ENCODE measurements at places on chromosomes 3 and 15.

DNA sequence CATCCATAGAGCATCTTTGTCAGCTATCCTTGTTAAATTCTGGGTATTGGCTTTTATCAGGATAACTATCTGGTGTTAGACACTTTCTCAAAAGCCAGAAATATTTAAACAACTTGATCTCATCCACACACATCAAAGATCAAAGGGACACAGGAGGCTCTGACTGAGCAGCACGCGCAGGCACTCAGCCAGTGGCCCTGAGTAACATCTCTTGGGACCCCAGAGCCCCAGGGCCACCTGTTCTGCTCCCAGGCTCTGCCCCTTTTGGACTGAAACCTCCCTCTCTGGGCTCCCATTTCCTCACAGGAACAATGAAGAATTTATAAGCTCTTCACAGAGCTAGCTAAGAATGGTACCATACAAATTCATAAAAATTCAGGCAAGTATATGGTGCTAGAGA lies 16.1 kb downstream of the ATP10A start:
- DNase-seq, result no peak

DNA sequence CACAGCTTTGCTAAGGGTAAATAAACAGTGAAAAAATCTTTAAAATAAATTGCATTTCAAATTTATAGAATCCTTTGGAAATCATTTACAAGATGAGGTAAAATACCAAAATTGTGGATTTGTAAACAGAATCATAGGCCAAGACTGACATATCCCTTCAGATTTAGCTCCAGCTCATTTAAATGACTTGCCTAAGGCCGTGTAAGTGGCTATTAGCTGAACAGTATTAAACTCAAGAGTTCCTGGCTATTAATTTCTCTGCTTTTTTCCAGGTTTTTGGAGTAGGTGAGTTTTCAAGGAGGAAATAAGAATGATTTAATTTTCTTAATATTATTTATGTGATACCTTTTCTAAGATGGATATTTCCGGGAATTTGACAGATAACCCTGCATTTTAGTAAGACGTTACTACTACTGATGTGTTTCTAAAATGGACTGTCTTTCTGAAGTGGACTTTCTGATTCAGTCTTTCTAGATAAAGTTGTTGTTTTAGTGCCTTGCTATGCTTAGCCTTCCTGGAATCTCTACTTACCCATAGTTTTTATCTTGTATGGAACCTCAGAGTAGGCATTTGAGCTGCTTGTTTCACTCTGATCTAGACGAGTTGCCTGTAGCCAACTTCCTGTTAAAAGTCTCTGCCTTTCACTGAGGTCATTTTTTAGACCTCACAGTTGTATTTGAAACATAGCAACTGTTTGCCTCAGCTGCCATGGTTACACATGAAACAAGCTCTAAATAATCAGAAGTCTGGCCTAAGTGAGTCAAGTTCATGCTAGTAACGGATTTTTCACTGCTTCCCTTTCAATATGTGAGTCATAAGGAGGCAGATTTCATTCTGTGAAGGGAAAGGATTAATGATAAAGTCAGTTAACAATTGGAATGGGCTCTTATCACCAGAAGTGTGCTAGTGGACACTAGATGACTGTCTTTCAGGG lies 127.0 kb downstream of the KLHL25 start:
- no peak for DNase-seq

GRCh38 chr3:40173227-40173721 lies 136.2 kb upstream of the EIF1B start:
- no peak for DNase-seq

DNA sequence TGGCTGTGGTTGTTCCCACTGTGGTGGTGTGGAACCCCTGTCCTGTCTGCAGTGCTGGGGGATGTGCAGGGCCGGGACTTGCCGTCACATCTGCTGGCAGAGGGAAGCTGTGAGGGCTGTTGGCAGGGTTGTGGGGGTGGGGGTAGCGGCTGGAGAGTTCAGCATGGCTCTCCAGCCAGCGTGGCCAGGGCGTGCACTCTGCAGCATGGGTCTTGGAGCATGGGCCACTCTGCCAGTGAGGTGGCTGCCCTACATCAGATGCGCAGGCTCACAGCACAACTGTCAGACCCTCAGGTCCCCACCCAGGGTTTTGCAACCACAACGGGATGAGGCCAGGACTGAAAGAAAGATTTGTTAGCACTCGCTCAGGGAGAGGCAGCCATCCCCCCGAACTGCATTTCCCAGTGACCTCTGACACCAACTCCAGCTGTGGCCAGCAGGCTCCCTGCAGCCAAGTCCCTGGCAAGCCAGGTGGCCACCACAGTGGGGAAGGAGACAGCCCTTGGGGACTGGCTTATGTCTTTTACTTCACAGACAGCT lies 237.7 kb upstream of the LYSMD4 start:
- no peak for DNase-seq

GRCh38 chr3:101042996-101043686 lies 49.9 kb upstream of the ABI3BP start:
- no peak for DNase-seq

DNA sequence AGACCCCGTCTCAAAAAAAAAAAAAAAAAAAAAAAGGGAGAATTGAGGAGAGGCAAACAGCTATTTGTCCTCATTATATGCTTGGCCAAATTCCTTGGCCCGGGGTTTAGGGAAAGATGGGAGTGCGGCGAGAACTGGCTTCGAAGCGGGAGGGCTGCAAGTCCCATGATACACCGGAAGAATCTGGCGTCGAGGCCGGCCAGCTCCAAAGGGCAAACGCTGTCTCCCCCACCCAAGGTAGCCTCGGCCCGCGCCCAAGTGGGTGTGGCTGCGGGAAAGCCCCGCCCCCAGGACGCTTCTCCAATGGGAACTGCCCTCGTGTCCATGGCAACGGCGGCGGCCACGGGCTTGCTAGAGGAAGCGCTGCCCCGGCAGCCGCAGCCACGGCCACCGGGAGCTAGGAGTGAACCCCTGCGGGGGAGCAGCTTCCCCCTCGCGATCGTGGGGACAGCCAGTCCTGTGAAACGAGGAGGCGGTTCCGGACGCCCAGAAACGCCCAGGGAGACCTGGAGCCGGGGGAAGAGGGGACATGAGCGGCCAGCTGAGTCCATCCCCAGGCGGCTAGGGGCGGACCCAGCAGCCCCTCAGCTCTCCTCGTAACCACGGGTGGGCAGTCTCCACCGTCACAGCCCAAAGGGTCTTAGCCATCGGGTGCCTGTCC lies at the start of gene TTLL13:
TTLL13 (plus strand) TSS at position 354 of the 661 bp plus-strand sequence. CDS start 1,075 bp downstream, outside the sequence.
- DNase-seq, result peak; percentile 27

DNA sequence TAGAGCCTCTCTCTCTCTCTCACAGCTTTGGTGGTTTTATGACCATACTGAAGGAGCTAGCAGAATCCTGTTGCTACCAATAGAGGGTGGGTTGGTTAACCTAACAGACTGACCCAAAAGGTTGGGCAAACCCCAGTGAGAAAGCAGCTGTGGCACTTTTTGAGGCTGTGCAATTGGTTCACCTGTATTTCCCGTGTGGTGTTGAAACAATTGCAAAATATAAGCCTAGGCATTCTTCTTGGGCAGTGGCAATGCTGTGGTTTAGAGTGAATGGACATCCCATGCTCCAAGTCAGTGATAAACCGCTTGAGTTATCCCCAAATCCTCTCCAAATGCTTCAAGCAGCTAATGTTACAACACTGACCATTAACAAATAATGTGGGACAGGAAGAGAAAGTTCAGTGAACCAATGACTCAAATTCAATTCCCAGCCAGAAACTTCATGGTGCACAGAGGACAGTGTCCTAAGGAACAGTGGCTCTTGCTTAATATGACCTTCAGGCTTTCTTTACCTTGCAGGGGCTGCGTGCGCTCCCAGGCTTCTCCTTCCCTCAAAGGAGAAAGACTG lies 261.9 kb upstream of the ICE2 start:
- DNase-seq, result no peak

- DNase-seq, result no peak
These were observed 377.0 kb downstream of the FOXP1 start for GRCh38 chr3:71206305-71207165.

GRCh38 chr3:142618917-142619461 lies 22.8 kb downstream of the PLS1 start:
- DNase-seq, result no peak

- no peak for DNase-seq
These were observed 110.8 kb downstream of the NR2E3 start for GRCh38 chr15:71921191-71921590.

GRCh38 chr15:44719293-44719999 lies 8.1 kb downstream of the B2M start:
- no peak for DNase-seq

GRCh38 chr3:129252748-129253147 lies 3.3 kb downstream of the COPG1 start:
- DNase-seq, result no peak

DNA sequence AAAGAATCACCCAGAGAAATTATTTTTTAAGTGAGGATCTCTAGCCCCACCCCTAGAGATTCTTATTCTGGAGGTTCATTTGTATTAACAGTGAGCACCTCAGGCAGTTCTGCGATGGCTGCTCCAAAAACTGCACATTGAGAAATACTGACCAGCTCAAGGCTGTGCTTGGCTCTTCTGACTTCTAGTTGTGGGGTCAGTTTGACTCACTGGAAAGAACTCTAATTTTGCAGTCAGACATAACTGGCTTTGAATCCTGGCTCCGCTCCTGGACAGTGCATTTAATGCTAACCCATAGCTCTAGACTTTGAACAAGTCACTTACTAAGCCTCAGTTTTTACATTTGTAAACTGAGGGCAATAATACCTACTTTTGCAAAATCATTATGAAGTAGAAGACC lies 123.6 kb upstream of the SKOR1 start:
- no peak for DNase-seq

DNA sequence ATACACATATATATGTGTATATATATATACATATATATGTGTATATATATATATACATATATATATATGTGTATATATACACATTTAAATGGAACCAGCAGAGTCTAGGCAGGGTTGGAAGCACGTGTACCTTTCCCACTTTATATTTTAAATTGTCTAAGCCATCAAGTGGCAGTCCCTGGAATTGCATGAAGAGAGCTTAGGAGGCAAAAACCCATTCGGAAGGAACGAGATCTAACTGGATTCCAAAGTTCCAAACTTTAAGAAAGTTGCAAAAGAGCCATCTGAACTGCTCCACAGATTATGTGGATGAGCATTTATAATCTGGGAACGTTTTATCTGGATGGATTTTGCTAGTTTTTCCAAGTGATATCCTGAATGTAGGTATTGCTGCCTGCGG lies 186.5 kb downstream of the FOXP1 start:
- no peak for DNase-seq

GRCh38 chr15:71089801-71090200 lies 25.5 kb upstream of the THSD4 start:
- no peak for DNase-seq

DNA sequence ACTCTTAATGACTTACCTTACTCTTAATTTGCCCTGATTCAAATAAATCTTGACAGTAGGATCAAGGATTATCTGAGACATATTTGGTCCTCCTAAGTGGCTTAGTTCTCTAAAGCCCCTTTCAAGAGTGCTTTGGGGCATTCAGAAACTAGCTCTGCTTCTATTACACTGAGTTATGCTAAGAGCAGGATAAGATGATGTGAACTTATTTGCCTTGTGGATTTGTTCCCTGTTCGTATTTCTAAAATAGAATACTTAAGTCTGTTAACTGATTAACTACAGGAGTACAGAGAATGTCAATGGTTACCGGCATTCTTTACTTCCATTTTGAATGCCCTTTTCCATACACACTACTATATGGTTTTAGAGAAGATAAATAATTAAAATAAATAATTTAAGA lies 14.8 kb upstream of the FRMD4B start:
- no peak for DNase-seq

GRCh38 chr15:99998661-99999101 lies 265.4 kb upstream of the LYSMD4 start:
- DNase-seq, result no peak

DNA sequence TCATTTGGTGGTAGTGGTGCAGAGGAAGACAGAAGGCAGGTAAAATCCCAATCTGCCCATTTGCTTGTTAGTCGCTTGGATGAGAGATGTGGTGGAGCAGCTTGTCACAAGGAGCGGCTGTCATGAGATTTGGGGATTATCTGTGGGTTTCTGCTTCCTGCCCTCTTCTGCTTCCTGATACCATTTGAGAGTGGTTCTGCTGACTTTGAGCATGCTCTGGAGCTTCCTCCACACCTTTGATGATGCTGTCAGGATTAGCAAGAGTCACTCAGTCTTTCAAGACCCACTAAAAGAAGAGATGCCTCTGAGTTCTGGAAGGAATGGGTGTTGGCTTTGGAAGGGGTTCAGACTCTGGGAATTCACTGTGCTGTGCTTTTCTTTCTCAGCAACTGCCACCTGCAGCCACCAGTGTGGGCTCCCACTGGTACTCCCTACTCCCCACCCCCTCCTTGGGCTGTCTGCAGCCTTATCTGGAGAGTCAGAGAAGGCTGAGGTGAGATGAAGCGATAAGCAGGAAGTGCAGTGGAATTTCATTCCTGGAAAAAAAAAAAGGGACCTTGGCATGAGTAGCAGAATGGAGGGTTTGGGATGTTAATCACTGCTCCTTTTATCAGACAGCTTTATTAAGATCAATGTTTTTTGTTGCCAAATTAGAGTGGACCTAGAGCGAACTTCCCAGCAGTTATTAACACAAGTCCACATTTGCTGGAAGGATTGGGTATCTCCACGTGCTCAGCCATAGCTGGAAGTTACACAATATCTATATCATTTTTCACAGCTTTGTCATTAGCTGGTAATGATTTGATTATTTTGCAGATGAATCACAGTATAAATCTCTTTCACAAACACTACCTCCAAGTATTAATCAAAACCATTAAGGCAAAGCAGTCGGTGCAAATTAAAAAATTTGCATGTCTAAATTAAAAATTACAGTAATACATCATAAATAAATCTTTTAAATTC lies 233.0 kb upstream of the SATB1 start:
- no peak for DNase-seq

GRCh38 chr15:55389264-55389607 lies 18.9 kb downstream of the CCPG1 start:
- no peak for DNase-seq

DNA sequence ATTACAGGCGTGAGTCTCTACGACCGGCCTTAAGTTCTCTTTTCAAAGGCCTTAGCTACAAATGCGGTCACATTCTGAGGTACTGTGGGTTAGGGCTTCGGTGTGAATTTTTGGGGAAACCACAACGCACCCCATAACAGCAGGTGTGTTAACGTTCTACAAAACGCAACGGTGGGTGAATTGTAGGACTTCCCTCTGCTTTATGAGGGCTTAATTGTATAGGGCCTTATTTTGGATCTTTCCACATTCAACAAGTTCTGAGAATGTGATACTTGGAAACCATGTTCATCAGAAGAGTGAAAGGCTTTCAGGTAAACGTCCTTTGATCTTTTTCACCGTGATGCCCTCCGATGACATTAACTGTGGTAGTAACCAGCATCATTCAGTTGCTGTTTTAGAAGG lies 998.6 kb upstream of the CFAP20DC start:
- DNase-seq, result no peak

DNA sequence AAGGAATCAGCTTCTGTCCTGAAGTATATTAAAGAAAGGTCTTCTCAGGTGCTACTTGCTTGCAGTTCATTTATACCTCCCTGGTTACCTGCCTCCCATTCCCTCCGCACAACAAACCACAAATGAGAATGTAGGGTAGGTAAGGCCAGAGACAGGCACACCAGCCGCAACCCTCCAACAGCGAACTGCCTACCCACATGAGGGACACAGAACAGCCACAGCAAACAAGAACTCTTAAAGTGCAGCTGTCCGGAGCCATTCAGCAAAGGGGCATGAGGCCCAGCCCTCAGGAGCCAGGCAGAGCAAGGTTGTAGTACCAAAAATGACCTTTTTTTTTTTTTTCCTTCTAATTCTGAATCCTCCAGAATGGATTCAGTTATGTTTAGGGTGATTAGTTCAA lies 52.4 kb downstream of the SPSB4 start:
- no peak for DNase-seq

All from memory B cell (primary cell).